ENCODE measurements at places on chromosomes 4 and X. TPM values are rescaled to one million over a fixed set of nuclear protein-coding genes. Genes with fewer than 3 reads are reported as not detected.
A peak's percentile ranks its signal among the peaks of the same experiment; 100 is the strongest.

DNA sequence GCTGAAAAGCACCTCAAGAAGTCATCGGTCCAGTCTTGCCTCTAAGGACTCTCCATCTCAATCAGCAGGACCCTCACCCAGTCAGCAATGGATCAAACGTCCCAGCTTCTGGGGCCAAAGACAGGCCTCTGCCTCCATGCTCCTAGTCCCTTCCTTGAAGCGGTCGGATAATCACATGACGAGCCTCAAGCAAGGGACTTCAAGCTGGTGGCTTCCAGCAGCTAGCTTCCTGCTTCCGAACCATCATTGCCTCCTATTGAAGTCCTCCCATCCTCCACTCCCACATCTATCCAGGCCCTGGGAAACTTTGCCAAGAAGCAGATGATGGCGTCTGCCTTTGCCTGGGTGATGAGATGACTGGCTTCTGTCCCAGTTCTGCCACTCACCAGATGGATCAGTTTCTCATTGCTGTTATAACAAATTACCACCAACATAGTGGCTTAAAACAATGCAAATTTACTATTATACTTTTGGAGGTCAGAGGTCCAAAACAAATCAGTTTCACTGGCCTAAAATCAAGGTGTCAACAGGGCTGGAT lies 135.2 kb upstream of the MAMLD1 start:
- DNase-seq, result no peak

- DNase-seq, result no peak
Measured at GRCh38 chrX:19852014-19853005, 35.1 kb downstream of the SH3KBP1 start.

Gene LNX1
- 0.72 TPM for polyA plus RNA-seq

DNA sequence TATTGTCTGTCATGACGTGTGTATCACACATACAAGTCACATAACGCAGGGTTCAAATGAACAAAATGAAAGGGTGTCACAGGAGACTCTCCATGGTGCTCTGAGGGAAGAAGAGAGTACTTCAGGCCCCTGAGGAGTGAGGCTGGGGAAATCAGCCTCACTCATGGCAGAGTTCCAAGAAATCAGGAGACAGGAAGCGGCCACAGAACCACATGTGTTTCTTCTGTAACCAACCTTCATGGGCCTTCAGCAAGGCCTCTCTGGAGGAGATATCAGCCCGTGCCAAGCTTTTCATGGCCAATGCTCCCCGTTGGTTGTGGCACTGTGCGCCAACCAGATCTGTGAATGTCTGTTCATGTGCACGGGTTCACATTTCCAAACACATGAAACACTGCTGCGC lies 76.0 kb downstream of the NAT8L start:
- peak; percentile 39 for DNase-seq

- no peak for DNase-seq
Measured at GRCh38 chr4:77734928-77735327, 84.2 kb downstream of the CNOT6L start.

- DNase-seq, result no peak
Measured at GRCh38 chrX:41594634-41595033, 94.1 kb upstream of the GPR34 start.
